ENCODE measurements at places on chromosomes 12 and 14.
A peak's percentile ranks its signal among the peaks of the same experiment; 100 is the strongest.

GRCh38 chr14:55747186-55747585, 167.2 kb downstream of the KTN1 start:
- DNase-seq: no peak

GRCh38 chr12:56565510-56566101, 44.0 kb downstream of the RBMS2 start:
- no peak for DNase-seq

GRCh38 chr12:13149411-13149810, 45.9 kb upstream of the GSG1 start:
- no peak for DNase-seq

GRCh38 chr12:90211017-90211416, 502.4 kb upstream of the ATP2B1 start:
- no peak for DNase-seq

DNA sequence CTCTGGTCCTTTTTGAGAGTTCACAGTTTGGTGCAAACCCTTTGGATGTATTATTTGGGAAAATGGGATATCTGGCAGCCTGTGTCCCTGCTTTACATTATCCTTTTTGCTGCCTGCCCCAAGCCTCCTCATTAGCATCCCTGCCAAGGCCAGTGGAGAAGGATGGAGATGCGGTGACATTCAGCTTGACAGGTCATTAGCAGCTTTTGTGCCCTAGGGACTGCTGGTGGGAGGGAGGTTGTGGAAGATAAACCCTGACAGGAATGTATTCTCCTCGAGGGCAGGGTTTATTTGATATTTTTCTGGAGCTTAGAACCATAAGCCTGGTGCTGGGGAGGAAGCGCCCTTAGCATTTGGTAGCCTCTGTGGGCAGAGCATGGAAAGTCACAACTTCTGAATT, 49.3 kb downstream of the PTPN11 start:
- DNase-seq: no peak

- no peak for DNase-seq
These were observed at the start of gene TTC7B for GRCh38 chr14:90815822-90816662. TTC7B (minus strand) TSS chr14:90816430; CDS start chr14:90816295, 135 bp downstream.

GRCh38 chr14:72521045-72521444, 372.9 kb downstream of the DPF3 start:
- no peak for DNase-seq

GRCh38 chr12:132167611-132168310, 23.5 kb downstream of the NOC4L start:
- no peak for DNase-seq

- peak; percentile 58 for DNase-seq
These were observed 17.5 kb downstream of the ANAPC5 start for GRCh38 chr12:121334513-121335343.

- no peak for DNase-seq
These were observed 209.0 kb upstream of the ATXN7L3B start for GRCh38 chr12:74328623-74329022.

DNA sequence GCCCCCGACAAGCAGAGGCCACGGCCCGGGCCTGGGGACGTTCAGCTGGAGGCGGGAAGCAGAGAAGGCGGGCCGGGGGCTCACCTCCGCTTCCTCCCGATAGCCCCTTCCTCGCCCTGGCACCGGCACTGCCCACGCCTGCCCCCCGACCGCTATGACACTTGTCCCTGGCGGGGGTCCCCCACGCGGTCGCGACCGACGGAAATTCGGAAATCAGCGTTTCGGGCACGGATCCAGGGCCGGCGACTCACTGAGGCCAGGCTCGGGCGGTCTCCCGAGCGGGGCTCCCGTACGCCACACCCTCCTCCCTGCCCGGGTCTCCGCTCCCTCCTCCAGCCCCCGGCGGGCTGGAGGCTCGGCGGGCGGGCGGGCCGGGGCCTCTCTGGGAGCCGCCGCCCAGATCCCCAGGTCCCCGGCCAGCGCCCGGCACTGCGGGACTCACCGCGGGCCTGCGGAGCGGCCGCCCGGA, 581 bp downstream of the PITPNM2 start:
- DNase-seq: no peak

GRCh38 chr14:87995500-87996290, 2.7 kb upstream of the GALC start:
- no peak for DNase-seq

GRCh38 chr12:12915656-12916055, 24.3 kb downstream of the GPRC5A start:
- DNase-seq: no peak

DNA sequence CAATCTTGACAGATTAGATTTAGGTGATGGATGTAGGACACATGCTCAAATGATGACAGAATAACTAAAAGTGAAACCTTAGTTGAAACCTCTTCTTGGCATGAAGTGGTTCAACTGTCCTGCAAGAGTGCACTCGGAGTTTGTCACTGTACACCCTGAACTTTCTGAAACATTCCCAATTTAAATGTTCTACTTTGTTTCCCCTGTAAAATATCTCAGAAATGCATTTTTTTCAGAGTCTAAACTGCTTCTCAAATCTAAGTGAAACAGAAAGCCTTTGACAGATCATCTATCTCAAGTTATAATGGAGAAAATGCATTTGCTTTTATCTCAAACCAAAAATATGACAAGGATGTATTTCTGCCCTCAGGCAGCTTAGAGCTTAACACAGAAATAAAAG, 66.0 kb downstream of the BHLHE41 start:
- no peak for DNase-seq

GRCh38 chr12:62481843-62482540, 15.4 kb downstream of the MON2 start:
- no peak for DNase-seq

GRCh38 chr12:98274430-98275130, 240.8 kb upstream of the TMPO start:
- DNase-seq: no peak

- DNase-seq: no peak
These were observed 94.7 kb downstream of the CCDC92 start for GRCh38 chr12:123877968-123878367.

GRCh38 chr14:102729268-102729667, 48.0 kb upstream of the TRAF3 start:
- DNase-seq: no peak

DNA sequence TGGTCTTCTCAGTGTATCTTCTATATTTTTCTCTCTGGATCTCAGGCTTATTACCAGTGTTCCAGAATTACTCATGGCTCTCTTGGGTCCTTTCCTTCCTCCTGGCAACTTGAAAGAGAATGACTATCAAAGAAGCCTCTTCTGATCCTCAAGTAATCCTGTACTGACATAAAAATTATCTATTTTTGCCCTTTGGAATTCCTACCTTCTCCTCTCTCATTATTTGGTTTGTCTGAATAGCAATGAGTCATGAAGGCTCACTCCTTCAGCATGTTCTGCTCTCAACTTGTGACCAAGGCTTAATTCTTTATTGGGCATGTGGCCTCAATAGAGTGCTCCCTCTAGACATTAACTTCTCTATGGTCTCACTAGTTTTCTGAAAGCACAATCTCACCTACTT, 553.6 kb upstream of the ATP2B1 start:
- no peak for DNase-seq

DNA sequence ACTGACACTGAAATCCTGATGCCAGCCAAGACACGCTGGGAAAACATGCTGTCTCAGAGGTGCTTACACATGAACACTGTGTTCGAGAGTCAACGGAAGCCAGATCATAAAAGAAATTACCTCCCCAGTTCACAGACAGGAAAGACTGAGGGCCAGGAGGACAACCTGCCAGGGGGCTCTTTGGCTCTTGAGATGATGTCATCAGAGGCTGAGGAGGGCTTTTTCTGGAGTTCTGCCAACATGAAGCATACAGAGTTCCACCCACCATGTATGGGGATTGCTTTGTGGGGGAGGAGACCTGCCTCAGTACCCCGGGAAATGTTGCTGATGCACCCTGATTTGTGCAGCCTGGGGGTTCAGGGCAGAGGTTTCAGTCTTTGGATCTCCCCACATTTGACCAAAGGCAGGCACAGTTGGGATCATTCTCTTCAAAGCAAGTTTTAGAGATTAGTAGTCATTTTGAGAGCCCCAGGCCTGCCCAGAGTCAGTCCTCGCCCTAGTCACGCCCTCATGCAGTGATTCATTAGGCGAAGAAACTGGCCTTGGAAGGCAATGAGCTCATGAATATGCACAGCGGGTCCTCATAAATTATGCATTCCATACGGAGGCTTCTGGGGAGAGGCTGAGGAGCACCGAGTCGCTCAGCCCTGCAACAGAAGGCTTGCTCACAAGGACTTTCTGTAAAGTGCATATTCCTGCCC, 34.9 kb upstream of the EML1 start:
- no peak for DNase-seq

- no peak for DNase-seq
These were observed 44.7 kb downstream of the MBIP start for GRCh38 chr14:36275741-36276140.

GRCh38 chr12:94070520-94070919, 77.9 kb upstream of the PLXNC1 start:
- DNase-seq: no peak

GRCh38 chr12:89671469-89671868, 37.2 kb downstream of the ATP2B1 start:
- DNase-seq: no peak

GRCh38 chr14:52131640-52132320, 62.9 kb upstream of the NID2 start:
- DNase-seq: peak; percentile 52

DNA sequence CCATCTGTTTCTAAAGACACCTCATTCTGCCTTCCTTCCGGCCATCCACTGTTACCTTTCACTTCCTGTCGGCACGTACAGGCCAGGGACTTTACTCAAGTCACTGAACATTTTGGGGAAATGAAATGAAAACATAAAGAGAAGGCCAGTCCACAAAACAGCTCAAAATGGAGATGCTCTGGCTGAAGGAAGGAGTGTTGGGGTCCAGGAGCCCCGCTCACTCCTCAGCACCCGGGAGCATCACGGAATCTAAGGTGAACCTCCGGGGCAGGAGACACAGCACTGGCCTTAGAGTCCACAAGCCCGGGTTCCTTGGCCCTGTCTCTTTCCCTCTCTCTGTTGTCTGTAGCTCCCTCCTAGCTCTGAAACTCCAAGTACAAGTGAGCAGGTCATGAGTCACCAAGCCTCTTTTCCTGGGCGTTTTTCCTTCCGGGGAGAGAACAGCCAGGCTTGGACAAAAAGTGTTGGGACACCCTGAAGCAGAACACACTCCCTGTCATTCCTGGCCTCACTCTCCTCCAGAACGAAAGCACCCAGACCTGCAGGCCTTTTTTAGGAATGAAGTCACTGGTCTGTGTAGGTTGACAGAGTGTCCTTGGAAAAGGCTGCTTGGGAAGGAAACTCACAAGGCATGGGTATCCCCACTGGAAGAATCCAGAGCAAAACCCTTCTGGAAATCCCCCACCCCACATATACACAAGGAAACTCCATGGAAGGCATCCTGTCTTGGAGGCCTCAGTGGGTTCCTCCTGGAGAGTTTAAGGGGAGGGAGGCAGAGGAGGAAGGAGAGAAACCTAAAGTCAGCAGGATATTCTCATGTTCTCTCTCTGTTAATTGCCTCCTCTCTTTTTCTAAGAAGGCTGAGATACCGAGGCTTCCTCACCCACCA, 245.3 kb downstream of the ZFP36L1 start:
- DNase-seq: no peak

GRCh38 chr14:60722357-60723115, 1.6 kb downstream of the SIX4 start:
- no peak for DNase-seq

GRCh38 chr12:52531566-52532300, 11.5 kb upstream of the KRT5 start:
- DNase-seq: no peak

DNA sequence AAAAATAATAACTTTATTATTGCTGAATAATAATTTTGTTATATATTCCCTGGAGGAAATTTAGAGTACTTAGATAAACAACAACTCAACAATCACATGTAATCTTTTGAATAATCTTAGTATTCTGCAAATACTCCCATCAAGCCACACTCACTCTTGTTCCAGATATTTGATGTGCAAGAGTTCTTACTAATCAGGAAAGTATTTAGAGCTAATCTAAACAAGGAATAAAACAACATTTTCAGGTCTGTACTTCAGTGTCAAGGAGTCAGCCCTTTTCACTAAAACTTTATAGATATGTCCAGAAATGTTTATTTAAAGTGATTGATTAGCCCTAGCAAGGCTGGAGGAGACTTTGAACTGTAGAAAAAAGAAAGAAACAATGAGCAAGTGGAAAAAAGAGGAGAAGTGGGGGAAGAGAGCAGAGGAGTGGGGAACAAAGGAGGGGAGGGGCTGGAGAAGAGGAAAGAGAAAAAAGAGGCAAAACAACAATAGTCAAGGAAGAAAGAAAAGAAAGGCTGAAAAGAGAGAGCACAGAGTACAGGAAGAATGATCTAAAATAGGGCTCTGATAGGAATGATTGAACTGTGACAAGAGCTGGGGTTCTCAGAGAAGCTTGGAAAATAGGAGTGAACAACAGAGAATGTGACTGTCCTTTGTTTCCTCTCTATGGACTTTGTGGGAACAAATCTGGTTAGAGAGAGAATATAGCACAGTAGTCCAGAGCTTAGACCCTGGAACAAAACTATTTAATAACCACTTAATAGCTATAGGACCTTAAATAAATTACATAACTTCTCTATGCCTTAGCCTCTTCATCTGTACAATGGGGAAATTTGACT, 238.7 kb downstream of the AKAP6 start:
- DNase-seq: no peak

- DNase-seq: no peak
These were observed 236.3 kb downstream of the GALC start for GRCh38 chr14:87756661-87757060.

GRCh38 chr12:106673141-106673540, 90.3 kb downstream of the RFX4 start:
- DNase-seq: no peak

GRCh38 chr12:116171549-116171948, 105.9 kb downstream of the MED13L start:
- DNase-seq: no peak

GRCh38 chr12:54452628-54453027, 20.8 kb downstream of the GTSF1 start:
- no peak for DNase-seq

DNA sequence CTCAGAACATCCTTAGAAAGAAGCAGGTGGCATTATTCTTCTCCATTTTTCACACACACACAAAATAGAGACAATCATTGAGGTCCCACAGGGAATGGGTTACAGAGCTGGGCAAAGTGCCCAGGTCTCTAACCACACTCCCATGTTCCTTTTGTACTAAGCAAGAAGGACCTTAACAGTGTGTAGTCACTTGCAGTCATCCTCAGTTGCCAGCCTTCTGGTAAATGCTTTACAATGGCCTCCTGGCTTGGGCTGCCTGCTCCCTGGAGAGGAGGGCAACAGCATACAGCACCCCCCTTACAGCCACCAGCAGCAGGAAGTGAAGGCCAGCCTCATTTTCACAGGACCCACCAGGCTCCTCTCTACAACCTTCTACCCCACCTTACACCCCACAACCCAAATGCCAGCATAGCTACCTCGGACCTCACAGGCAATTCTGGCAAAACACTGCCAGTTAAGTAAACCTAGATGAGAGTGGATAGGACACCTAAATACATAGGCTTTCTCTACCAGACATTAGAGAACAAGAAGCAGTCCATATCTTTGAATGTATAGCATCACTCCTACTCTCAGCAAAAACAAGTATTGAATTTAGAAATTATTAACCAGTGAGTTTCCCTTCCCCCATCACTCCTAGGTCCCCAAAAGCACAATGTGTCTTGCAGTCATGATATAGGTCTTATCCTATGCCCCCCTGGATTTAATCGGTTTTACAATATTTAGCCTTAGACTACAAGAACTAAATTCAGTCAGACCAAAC, 88.1 kb downstream of the PPP2R5E start:
- no peak for DNase-seq

Measured in LNCaP clone FGC (cell line).